ENCODE measurements at places on chromosomes 1 and 21.

DNA sequence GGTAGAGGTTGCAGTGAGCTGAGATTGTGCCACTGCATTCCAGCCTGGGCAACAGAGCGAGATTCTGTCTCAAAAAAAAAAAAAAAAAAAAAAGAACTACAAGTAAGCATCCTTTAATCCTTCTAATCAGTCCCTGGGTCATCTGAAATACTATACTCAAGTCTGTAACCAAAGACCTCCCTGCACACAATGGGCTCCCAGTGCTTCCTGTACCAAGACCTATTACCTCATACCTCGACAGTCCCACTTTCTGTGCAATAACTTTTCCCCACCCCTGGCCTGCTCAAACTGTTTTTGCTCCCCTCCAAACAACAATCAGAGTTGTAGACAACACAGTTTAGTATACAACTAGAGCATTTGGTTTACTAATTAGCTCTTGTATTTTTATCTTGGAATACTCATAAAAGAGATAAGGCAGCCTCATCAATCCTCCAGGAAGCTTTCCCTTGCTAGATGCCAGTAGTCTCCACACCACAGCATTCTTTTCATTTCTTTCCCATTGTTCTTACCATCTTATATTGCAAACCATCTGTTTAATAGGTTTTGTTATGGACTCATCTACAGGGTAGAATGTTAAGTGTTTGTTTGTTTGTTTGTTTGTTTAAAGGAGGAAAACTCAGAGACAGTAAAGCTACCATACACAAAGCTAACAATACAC, 19.2 kb upstream of the RLF start:
- no peak for DNase-seq

GRCh38 chr1:212254853-212255363, 30.3 kb upstream of the PPP2R5A start:
- no peak for DNase-seq

DNA sequence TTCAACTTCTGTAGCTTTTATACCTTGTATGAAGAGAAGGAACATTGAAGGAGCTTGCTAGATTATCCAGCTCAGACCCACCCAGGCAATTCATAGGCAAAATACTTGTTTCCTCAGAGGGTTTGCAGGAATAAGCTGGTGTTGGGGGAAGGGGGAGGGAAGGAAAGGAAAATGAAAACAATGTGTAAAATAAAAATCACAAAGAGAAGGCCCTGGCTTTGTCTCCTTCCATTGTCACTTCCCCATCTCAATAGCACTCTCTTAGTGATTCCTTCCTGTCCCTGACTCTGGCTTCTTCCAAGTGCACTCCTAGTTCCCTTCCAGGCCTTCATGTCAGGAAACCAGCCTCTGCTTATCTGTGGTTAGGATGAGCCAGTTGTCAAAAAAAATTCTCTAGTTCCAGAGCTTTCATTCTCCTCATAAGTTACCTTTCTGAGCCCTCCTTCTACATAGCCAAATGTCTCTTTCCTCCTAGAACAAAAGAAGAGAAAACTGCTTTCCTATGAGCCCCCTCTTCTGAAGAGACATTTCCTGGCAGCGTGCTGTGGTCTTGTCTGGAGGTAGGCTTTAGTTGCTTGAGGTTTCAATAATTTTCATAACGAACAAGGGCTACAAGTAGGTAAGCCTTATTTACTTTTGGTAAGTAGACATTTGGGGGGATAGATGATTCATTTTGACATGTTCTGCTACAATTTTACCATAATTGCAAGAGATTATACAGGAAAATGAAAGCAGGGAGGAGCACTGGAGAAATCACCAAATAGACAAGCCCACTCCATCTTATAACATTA, 45.7 kb downstream of the FASLG start:
- DNase-seq = no peak

GRCh38 chr1:228217551-228218344, 9.9 kb downstream of the OBSCN start:
- DNase-seq = no peak

DNA sequence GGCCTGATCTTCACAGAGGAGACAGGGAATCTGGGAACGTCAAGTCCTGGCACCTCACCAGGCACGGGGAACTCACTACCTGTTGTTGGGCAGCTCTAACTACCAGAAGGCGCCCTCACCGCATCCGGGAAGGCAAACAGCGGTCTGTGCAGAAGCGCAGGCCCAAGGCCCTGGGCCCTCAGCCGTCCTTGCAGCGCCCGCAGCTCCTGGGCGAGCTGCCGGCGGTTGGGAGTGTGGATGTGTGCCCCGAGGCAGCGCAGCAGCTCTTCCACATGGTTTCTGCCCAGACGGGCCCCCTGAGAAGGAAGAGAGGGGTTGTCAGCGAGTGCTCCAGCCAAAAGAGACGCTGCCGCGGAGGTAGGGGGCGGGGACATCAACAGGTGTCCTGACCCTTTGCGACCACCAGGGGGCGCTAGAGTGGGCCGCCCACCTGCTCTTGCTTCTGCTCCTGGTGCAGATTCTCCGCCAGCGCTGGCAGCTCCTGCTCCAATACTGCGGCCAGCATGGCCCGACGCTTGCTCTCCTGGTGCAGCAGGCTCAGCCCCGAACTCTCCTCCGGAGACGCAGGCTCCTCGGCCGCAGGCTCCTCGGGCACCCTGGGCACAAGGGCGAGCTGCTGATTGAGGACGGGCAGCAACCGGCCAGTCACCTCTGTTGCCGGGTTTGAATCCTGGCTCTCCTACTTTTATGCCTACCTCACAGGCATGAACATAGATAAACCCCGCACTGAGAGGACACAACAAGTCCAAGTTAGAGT, 9.3 kb downstream of the MAP3K6 start:
- peak; percentile 23 for DNase-seq
